Left lung (tissue), 14 donors: ENCODE measurements at places on chromosomes 7 and 10. TPM values are rescaled to one million over a fixed set of nuclear protein-coding genes. Genes with fewer than 3 reads are reported as not detected.

DNA sequence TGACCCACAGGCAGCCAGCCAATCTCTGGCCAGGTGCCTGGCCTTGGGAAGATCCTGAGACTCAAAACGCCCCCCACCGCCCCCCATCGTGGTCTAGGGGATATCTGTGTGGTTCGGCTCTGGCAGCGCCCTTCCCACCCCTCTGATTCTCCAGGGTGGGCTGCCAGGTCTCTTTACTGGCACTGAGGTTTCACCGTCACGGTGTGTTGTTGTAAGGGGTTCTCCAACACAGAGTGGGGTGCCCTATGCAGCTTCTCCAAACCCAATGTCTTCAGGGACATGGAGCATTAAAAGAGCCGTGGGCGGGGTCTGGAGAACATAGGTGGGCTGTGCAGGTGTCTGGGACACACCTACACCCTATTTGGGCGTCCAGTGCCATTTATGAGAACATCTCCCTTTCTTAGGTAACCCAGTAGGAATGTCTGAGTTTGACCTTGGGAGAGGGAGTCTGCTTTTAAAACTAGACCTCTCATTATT, 1.5 kb downstream of the MAFK start:
- no peak for DNase-seq

DNA sequence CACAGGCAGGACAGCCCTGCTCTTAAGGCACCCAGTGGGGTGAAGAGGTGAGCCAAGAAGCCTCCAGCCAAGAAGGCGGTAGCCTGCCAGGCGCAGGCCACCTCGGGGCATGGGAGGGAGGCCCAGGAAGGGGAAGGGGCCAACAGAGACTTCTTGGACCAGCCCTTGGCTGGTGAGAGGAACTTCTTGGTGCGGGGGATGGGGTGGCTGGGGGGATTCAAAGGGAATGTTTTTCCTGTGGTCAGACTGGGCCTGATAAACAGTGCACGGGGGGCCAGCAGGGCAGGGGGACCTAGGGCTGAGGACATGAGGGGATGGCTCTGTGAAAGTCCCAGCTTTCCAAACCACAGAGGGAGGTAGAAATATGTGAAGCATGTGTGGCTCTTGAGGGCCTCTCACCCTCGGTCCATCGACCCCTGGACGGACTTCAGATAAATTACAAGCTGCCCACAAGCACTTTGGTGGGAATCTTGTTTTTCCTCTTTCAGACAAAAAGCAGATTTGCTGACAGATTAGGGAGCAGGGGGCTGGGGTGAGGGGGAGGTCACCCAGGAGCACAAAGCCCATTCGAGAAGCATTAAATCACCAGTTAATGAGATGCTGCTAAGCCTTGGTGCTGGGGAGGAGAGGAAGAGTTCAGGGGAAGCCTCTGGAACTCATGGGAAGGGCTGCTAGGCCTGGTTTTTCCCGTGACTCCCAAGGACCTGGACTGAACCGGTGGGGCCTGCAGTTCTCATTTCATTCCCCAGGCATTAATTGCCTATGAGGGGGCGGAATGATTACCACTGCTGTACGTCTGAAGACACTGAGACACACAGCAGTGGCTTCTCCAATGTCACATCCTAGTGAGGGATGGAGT, 11.3 kb downstream of the CRYGN start:
- no peak for DNase-seq

- DNase-seq: peak; percentile 84
These were observed 33.2 kb downstream of the WBP1L start for GRCh38 chr10:102776779-102777456.

DNA sequence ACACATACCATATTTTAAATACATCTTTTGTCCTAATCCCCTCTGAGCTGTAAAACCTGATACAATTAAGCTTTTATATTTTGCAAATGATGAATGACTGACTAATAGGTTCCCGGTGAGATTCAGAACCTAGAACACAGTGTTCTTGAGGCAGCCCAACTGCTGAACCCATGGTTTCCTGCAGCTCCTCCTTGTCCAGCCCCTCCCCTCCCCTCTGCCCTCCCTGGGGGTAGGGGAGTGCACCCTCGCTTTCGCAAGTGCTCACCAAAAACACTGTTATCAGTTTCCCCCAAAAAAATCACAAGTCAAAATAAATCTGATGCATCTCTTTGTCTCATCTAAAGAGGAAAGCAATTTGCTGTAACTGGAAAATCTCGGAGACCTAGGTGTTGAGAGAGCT, 602.8 kb downstream of the KCNMA1 start:
- no peak for DNase-seq

DNA sequence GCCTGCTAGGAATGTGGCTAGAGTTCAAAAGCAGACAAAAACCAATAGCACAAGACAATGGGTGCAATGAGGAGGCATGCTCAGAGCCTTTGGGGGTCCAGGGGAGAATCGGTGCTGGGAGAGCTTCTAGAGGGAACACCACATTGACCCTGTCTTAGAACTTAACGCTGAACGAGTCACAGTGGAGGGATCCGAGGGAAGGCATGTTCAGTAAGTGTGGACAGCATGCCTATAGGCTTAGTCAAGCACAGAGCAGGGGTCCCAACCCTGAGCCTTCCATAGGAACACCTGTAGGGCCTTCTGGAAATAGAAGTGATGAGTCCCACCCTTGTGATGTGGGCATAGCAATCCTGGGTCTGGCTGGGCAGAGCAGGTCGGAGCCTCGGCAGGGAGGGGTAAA, 148.7 kb downstream of the PKD1L1 start:
- DNase-seq: no peak

DNA sequence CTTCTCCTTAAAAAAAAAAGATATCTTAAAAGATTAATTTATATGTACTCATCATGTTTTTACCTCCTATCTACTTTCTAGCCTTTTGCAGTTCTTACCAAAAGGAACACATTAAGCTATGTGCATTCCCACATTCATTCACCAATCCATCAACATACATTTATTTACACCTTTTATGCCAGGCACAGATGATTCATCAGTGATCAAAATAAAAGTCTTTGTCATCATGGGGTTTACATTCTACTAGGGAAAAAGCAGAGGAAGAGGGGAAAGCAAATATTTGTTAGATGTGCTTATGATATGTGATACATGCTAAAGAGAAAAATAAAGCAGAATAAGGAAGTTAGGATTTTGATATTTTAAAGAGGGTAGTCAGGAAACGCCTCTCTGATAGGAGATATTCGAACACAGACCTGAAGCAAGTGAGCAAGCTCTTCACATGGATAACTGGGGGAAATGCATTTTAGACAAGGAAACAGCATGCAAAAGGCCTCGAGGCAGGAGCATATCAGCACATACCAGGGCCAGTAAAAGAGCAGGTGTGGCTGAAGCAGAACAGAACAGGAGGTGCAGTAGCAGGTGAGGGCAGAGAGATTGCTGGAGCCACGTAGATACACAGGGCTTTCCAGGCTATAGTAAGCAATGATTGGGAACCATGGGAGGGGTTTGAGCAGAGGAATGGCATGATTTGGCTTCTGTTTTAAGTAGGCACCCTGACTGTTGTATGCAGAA, 67.4 kb downstream of the REEP3 start:
- DNase-seq: no peak

Gene ABCC2
- 1.1 TPM for total RNA-seq

DNA sequence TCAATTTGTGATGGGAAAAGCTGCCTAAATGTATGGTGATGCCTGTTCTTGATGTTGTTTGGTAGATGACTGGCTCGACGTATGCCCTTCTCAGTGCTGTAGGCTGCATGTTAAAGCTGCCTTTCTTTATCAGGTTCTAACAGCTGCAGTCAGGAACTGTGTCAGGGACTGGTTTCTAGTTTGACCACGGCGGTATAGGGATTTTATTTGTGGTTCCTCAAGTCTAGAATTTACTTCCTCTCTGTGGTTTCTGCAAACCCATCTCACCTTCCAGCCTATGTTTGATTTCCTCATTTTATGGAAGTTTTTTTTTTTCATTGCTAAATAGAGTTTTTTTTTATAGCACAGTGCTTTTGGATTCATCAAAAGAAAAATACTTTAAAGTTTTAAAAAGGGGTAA, 26.5 kb downstream of the LMTK2 start:
- DNase-seq: no peak

DNA sequence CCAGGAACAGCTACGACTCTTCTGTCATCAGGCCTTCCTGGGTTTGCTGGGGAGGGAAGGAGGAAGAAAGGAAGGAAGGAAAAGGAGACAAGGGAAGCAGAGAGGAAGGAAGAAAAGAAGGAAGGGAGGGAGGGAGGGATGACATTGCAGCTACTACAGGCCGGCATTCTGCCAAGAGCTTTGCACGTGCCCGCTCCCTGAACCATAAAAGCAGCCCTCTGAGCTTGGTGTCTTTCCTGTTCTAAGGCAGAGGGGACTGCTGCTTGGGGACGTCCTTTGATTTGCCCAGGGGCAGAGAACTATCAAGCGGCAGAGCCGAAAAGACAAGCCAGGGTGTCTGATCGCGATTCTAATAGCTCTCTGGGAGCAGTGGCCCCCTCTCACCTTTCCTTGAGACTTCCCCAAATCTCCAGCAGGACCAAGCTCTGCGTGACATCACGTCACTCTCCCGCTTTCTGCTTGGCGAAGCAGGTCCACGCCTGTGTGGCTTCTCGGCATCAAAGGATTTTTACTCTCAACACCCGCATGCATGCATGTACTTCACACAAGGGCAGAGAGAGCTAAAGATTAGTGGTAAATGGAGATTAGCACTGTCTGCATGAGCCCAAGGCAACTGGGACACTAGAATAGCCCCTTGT, 167.8 kb upstream of the AUTS2 start:
- DNase-seq: no peak

- DNase-seq: no peak
These were observed 5.8 kb downstream of the IDE start for GRCh38 chr10:92567952-92568600.

DNA sequence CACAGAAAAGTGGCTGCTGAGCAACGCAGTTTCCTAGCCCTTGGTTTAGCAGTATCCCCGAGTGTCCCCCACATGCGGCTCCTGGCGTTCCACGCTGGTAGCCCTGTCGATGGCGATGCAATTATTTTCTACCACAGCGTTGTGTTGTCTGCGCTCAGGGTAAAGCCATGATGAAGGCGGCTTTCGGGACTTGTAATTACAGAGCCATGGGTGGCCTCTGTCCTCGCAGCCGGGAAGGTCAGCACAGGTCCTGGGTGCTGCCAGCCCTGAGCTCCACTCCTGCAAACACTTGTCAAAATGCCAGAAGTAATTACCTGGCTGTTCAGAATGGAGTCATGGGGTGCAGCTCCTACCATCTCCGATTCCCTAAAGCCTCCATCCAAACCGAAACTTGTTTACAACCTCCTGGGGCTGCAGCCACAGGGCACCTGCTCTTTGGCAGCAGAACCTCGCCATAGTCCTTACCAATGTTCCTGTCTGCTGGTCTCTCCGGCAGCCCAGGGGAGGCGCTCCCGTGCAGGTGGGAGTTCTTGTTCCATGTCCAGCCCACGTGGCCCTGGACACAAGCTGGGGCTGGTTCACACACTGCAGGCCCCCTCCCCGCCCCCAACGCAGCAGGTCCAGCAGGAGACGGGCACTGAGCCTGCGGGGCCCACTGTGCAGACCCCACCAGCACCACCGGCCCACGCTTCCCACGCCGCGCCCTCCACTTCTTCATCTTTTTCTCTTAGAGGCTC, 512.6 kb downstream of the PTPRN2 start:
- DNase-seq: peak; percentile 78

DNA sequence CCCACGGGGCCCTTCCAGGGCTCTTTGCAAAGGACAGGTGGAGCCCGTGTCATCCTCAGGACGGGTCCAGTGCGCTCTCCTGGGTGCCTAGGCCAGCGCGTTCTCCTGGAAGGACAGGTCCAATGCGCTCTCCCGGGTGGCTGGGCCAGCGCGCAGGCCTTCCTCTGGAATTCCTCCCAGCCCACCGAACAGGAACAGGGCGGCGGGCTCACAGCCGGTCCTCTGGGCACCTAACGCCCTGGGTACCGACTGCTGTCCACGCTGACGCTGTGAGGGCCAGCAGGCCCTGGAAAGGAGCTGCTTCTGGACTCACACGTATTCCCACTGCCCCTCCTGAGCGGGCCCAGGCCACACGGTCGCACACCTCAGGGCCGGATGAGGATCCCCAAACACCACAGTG, 49.3 kb downstream of the STK32C start:
- no peak for DNase-seq

GRCh38 chr7:73716318-73716890, 3.1 kb downstream of the STX1A start:
- no peak for DNase-seq

Gene MDFIC
- 50.0 TPM for total RNA-seq

GRCh38 chr10:102642736-102643335, 1.4 kb upstream of the TRIM8 start:
- peak; percentile 86 for DNase-seq

DNA sequence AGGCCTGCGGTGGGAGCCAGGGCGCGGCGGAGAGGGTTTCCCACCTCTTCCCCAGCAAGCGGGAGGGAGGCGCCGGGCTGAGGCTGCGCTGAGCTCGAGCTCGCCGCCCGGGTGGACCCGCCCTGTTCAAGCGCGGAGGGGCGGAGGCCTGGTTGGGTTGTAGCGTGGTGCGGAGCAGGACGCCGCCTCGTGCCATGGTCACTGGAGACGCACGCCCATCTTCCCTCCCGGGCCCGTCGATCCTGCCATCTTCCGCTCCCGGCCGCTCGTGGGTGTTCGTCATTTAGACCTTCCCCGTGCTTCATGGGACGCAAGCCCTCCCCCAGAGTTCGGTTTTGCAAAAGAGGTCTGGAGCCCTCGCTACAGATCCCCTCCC, 9.3 kb upstream of the EN2 start:
- DNase-seq: no peak

Gene HMX3
- not detected for total RNA-seq

Gene CTAGE4
- 5.3 TPM for total RNA-seq

Gene SAP25
- total RNA-seq: 8.3 TPM

DNA sequence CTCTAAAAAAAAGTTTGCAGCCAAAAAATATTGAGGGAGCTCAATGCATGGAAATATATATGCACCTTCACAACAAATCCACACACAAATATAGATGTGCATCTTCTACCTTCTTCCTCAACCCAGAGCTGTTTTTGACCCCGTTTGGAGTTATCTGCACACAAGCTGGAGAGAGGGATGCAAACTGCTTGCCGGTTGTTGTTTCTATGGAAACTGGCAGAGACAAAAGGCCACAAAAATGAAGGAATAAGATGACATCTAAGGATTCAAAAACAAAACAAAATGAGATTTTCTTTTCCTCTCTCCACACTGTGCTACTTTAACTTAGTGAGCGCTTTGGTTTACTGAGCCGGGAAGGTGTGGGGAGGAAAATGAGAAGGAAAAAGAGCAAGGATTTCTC, 210.2 kb upstream of the AGK start:
- no peak for DNase-seq

DNA sequence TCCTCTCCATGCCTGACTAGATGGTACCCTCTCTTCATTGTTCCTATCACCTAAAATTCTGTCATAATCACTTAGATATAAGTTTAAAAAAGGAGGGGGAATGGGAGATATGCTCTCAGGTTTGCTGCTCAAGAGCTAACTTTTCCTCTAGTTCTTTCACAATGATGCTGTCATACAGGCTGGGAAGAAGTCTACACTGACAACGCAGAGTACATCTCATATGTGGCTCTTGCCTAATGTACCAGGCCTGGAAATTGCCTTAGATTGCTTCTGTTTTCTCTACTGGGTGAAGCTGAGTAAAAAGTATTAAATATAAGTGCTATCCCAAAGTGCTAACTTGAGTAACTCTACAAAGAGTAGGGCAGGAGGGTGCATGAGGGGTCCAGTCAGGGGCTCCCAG, 43.8 kb upstream of the BET1 start:
- no peak for DNase-seq

GRCh38 chr7:157755741-157756140, 418.9 kb downstream of the DNAJB6 start:
- no peak for DNase-seq

Gene ZNF503
- 34.2 TPM for total RNA-seq
